Mammary epithelial cell (primary cell): ENCODE measurements at places on chromosomes 7 and 10. TPM values are rescaled to one million over a fixed set of nuclear protein-coding genes. Genes with fewer than 3 reads are reported as not detected.

DNA sequence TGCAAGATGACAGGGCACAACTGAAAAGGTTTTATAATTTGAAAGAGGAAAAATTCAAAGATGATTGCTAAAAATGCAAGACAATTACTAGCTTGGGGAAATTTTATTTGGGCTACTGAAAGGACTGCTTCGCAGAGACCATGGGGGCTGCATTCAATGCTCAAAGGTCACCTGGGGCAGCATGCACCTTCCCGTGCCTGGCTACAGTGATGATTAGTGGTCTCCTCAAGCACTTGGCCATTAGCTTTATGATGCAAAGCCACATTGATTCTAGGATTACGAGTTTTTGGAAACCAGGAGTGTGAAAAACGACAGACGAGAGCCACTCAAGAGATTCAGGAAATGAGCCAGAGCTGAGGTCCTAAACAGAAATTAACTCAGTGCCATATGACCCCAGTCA, 764.6 kb downstream of the PHTF2 start:
- no peak for DNase-seq

DNA sequence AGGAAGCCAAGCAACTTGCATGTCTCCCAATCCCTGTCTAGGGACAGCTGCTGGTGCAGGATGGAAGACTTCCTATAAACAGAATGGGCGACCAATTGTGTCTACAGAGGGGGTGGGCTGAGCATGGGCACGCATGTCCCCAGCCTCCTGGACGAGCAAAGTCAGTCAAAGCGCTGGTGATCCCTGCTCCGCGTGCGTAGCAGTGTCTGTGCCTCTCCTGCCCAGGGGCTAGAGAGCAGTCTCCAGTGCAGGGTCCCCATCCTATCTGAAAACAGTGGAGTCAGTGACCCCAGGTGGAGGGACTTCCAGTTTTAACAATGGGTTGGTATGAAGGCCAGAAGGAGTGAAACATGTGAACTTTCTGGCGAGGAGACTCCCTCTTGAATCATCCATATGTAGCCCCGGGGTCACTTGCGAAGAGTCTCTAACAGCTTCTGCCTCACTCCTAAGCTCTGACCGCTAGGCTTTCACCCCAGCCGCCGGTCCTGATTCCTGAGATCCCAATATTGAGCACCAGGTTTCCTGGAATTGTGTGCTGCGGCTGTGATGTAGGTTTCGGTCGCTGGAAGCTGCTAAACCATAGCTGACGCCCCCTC, 714 bp upstream of the CASP2 start:
- no peak for DNase-seq

DNA sequence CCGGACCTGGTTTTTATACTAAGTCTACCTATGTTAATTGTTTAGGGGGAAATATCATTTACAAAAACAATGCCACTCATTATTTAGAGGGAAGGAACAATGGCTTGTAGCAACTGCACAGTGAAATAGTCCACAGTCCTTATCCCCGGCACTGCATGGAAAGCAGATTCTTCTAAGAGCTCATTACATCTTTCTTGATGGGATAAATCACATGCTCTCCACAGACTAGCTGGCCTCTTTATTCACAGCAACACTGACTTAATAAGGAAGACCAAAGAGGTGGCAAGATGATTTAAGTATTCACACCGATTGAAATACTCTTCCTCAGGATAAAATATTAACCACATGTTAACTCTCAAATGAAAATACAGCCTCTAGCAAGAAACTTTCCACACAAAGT, 349.4 kb downstream of the PARD3 start:
- DNase-seq, result no peak

GRCh38 chr10:971150-971542, 17.1 kb upstream of the GTPBP4 start:
- no peak for DNase-seq

DNA sequence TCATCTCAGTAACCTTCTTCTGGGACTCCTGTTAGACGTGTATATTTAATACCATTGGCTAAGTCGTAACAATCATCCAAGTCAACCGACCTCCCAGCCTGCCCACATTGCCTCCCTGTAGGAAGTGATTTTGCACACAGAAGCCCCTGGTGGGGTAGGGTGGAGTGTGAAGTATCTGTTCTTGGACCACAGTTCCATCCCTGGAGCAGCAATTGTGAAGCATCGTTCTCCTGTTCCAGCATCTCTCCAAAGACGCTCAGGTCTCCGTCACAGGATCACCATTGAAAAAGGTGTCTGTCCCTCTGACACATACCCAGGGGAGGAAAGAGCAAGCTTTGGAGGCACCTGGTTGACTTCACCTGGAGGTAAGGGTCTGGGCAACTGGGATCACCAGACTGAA, 72.9 kb downstream of the CCDC3 start:
- no peak for DNase-seq

GRCh38 chr7:138710536-138711385, 9.6 kb upstream of the SVOPL start:
- DNase-seq, result no peak

GRCh38 chr7:81470724-81471379, 299.0 kb downstream of the HGF start:
- DNase-seq, result no peak

- no peak for DNase-seq
Measured at GRCh38 chr10:29849126-29849833, 210.1 kb downstream of the JCAD start.

DNA sequence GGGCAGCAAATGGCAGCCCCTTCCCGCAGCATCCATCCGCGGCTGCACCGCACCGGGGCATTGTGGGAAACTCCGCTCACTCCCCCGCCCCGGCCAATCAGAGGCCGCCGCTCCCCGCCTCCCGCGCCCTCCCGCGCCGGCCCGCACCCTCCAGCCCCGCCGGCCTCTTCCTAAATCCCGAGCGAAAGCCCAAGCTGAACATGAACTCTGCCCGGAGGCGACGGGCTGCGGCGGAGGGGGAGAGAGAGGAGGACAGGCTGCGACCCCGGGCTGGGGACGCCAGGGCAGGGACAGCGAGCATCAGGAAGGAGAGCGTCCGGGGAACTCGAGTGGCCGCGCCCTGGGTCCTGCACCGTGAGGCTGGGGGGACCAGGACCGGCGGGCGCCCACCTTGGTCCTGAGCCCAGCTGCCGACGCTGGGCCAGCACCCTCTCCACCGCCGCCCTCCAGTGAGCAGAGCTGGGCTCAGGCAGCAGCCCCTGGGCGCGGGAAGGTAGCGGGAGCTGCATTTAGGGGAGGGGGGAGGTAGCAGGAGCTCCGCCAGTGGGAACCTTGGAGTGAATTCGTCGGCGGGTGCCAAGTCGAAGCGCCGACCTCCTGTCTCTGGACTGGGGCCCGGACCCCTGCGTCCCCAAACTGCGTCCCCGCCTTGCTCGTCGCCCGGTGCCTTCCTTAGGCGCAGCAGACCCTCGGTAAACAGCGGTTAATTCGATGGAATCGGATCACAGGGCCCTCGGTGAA, at the start of gene DGKI:
Gene DGKI, minus strand, starts transcription at position 148 of the 741 bp plus-strand sequence.
- no peak for DNase-seq

DNA sequence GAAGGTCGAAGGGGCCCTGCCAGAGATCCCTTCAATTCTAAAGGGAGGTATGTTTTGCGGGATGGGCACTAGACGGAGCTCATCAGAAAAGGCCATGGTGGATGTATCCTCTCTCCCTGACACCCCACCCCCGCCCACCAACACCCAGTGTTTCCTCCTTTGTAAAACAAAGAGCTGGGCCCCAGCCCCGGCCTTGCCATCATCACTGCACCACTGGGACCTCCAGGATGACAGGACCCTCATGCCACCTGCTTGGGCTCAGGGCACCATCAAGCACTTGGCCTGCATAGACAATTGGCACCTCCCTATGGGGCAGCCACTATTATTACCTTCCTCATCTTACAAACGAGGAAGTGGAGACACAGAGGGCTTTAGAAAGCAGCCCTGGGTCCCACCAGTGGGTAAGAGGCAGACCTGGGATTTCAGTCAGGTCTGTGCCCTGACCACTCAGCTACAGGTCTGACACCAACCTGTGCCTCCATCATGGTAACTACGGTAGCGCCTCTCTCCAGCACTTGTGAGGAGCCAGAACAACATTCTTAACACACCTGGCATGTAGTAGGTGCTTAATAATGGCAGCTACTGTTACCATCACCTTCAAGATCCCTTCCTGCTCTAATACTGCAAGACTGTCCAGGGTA, 2.0 kb downstream of the CALML3 start:
- DNase-seq, result no peak

GRCh38 chr7:151472644-151473380, 32.9 kb upstream of the CRYGN start:
- peak; percentile 25 for DNase-seq

- DNase-seq, result no peak
Measured at GRCh38 chr10:122326806-122327205, 47.7 kb upstream of the PLEKHA1 start.

- DNase-seq, result no peak
Measured at GRCh38 chr10:104033966-104034365, 51.7 kb downstream of the COL17A1 start.

- no peak for DNase-seq
Measured at GRCh38 chr10:132657748-132658147, 120.2 kb downstream of the INPP5A start.

SLC26A4 gene
- total RNA-seq, result 0.08 TPM in 1 of 2 replicates, not detected in the other

HMX2 gene
- total RNA-seq, result not detected

ADAM12 gene
- total RNA-seq, result 0.05 and 0.26 TPM in 2 replicates

PHF14 gene
- 26.5 and 31.0 TPM in 2 replicates for total RNA-seq
